Stimulated activated CD8-positive, alpha-beta memory T cell treated with anti-CD3 and anti-CD28 coated beads, Interleukin-7, amount 100 ng/mL, for 48 hours (primary cell): ENCODE measurements at places on chromosomes 3 and 15.

GRCh38 chr3:39533226-39533625, 65.7 kb downstream of the MOBP start:
- no peak for DNase-seq

DNA sequence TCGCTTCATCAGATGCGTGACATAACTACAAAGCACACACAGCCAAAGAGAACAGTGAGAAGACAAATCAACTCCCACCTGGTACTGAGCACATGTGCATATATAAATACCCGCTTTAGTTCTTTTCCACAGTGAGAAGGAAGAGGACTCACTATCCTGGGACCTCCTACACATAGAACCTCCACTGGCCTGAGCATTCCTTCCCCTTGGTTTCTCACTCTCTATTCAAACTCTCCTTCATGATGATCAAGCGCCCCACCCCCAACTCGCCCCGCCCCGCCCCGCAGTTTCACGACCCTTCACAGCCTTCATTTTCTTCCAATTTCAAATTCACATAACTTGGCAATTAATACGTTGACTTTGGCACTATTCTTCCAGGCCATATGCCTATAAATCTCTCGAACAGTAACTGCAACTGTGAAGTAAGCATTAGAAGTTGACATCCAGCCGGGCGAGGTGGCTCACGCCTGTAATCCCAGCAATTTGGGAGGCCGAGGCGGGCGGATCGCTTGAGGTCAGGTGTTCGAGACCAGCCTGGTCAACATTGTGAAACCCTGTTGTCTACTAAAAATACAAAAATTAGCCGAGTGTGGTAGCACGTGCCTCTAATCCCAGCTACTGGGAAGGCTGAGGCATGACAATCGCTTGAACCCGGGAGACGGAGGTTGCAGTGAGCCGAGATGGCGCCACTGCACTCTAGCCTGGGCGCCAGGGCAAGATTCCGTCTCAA, 1.1 kb downstream of the RPS17 start:
- no peak for DNase-seq

DNA sequence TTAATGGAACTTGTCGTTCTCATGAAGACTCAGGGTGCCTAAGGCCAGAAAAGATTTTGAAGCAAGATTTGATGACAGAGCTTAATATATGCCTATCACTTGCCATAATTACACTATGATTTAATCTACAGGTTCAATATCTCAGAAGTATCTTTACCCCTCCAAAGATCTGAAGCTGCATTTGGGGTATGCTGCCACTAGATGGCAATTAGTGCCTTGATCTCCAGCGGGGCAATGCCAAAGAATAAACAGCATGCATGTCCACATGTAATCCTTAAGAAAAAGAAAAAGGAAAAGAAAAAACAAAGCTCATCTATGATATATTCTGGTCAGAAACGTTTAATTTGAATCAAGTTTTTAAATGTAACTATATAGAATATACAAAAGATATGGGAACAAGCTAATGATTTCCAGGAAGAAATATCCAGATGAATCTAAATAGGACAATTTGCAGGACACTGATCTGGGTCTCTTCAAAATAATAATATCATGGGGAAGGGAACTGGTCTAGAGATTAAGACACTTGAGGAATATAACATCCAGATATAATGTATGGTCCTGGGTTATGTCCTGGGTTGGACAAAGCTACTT, 55.0 kb upstream of the SOX14 start:
- DNase-seq = no peak

DNA sequence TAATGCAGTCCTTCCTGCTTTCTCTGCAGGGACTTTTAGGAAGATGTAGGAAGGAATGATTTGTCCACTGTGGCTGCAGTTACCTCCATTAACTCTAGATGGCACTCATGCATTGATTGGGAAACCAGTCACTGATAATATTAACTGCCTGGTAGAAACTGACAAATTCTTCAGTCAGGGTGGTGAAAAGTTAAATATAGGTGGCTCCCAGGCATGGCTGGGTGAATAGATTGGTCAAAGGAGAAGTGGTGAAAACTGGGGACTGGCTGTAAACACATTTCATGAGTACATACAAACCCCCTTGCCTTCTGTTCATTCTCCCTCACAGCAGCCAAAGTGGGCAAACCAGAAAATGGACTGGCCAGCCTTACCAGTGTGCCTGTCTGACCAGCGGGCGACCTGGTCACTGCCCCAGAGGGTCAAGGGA, 333.4 kb downstream of the THSD4 start:
- no peak for DNase-seq

- no peak for DNase-seq
Measured at GRCh38 chr3:141699324-141699723, 38.8 kb upstream of the RNF7 start.

- no peak for DNase-seq
Measured at GRCh38 chr3:48186631-48187300, 1.5 kb downstream of the CDC25A start.
